ENCODE measurements at places on chromosomes 1 and 21.

GRCh38 chr21:42648606-42649005 lies 4.8 kb upstream of the PDE9A start:
- no peak for DNase-seq

GRCh38 chr1:181906631-181907030 lies 154.9 kb downstream of the ZNF648 start:
- DNase-seq: no peak

DNA sequence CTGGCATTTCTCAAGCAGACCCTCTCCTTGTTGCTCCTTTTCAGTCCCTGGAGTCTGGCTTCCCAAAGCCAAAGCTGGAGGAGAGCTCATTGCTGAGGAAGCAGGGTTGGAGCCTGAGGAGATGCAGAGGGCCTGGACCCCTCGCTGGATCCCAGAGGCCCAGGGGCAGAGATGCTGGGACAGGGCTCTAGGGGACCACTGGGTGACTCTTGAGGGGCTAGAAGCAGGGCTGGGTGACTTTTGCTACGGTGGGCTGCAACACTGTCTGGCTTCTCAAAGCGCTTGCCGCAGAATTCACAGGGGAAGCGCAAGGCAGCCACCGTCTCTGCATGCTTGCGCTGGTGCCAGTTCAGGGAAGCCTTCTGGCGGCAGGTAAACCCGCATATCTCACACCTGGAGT lies 8.8 kb downstream of the ZNF692 start:
- no peak for DNase-seq

- no peak for DNase-seq
These were observed 254.4 kb upstream of the GJB5 start for GRCh38 chr1:34500451-34500850.

- DNase-seq: no peak
These were observed 19.4 kb downstream of the CLIC6 start for GRCh38 chr21:34688145-34688544.

DNA sequence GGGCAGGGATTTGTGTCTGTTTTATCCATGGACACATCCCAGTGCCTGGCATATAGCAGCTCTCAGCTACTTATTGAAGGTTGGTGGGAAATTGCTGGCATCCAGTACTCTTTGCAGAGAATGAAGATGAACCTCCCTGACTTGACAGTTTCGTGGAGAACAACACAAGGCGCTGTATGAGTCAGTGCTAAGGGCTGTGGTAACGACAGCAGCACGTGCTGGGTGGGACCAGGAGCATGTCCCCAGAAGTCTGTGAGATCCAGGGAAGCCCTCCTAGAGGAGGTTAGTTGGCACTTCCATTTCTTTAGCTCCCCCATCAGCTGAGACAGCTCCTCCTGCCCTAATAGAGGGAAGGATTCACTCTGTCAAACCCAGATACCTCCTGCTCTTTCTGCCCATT lies 25.9 kb upstream of the IL19 start:
- no peak for DNase-seq

DNA sequence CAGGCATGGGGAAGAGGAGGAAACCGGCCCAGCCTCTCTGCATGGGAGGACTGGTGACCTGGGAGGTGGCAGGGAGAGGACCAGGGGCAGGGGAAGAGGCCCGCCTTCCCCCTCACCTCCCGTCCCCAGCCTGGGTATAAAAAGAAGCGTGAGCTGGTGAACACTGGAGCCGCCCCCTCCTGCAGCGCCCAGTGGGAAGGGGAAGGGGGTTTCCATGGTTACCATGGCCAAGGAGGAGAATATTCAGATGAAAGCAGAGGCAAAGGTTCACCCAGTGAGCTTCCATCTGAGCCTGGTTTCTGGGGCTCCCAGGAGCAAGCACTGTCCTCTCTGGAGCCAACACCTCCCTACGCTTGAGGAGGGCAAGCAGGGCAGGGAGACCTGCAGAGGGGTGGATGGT lies 54.9 kb downstream of the ACOT7 start:
- DNase-seq: no peak

DNA sequence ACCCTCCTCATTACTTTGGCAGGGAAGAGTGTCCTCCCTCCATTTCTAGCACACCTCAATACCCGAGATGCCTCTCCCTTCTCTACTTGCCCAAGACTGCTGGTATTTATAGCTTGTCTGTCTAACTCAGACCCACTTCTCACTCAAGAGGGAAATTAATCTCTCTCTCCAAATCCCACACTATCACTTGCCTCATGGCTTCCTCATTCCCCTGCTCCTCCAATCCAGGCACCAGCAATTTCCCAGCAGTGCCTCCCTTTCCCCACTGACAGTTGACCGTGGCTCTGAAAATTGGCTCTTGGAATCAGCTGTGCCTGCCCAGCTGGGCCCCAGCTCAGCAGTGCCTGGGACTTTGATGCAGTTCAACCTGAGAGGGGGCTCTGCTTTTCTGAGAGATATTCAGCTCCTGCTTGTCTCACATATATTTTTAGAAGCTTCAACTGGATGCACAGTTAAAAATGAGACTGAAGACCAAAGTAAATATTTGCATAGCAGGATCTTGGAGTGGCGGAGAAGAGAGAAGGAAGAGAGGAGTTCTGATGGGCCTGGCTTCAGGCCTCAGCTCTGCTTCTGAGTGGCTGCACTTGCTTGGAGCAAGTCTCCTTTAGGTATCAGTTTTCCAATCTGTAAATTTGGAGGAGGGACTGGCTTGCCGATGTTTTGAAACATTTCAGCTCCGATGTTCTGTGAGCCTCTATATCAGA lies 81.1 kb upstream of the SPATA6 start:
- DNase-seq: no peak

- DNase-seq: no peak
These were observed 37.3 kb upstream of the F3 start for GRCh38 chr1:94578856-94579255.

- no peak for DNase-seq
These were observed 139.6 kb downstream of the PLPP3 start for GRCh38 chr1:56439610-56440264.

DNA sequence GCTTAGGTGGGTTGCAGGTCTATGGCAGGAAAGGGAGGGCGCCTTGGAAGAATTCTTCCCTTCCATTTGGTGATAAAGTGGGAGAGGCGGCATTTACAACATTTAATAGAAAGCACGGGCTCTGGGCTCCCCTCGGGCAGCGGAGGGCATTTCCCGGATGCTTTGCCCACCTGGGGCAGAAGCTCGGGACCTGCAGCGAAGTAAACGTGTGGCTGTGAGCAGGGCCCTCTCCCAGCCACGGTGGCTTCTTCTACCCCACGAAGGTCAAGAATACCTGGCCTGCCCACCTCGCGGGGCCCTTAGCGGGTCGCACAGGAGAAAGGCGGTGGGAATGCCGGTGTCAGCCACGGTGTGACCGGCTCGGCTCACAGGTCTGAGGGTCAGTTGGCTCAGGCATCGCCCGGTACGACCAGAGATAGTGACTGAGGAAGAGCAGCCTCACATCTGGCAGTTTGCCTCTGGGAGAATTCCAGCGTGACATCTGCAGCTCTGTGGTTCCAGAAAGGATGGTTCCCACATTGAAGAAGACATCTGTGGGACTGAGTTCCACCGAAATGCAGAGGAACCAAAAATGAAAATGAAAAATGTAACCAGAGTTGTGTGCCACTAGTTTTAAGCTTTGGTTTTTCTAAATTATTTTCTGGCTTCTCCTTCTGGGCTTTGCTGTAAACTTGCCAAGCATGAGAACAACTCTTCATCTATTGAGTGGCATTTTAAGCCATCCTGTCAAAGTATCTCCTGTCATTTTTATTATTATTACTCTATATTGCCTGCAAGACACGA lies 720 bp upstream of the F3 start:
- no peak for DNase-seq

- DNase-seq: no peak
These were observed 58.8 kb upstream of the AJAP1 start for GRCh38 chr1:4595341-4596225.
